Psoas muscle (tissue), 8 donors: ENCODE measurements at places on chromosomes 2 and 18. TPM values are rescaled to one million over a fixed set of nuclear protein-coding genes. Genes with fewer than 3 reads are reported as not detected.

TSPYL6 gene
- total RNA-seq, result not detected

TDRD15 gene
- total RNA-seq, result not detected

SERPINE2 gene
- 6.3 TPM for total RNA-seq

CAVIN2 gene
- total RNA-seq, result 38.7 TPM

DNA sequence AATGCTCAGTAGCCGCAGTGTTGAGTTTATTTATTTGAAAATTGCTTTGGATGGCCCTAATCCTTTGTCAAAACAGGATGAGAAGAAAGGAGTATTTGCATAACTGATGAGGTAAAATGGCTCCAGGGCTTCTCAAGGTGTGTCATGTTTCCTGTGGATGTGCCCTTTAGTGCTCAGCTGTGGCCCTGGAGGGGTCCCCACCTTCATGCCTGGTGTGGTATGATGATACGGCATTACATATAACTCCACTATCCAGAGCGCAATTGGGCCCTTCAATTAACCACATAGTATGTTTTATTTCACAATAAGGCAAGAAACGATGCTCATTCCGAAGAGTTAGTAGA lies 39.8 kb upstream of the TMEM178A start:
- H3K4me3 ChIP-seq, result no peak overlapping the region
- H3K27ac ChIP-seq, result no peak overlapping the region
- H3K27me3 ChIP-seq, result no peaks in the 10 kb centered on the region
- H3K4me1 ChIP-seq, result no peaks in the 10 kb centered on the region
- no peak for DNase-seq
- no peaks in the 10 kb centered on the region for H3K36me3 ChIP-seq

- H3K4me1 ChIP-seq, result no peaks in the 10 kb centered on the region
- H3K27ac ChIP-seq, result no peak overlapping the region
- DNase-seq, result no peak
- H3K27me3 ChIP-seq, result no peaks in the 10 kb centered on the region
- no peaks in the 10 kb centered on the region for H3K36me3 ChIP-seq
- H3K4me3 ChIP-seq, result no peak overlapping the region
Observed at GRCh38 chr2:55357927-55358326, 61.7 kb downstream of the CCDC88A start.

GRCh38 chr2:143489145-143489544 lies 359.9 kb downstream of the ARHGAP15 start:
- H3K4me1 ChIP-seq, result no peaks in the 10 kb centered on the region
- H3K27ac ChIP-seq, result no peak overlapping the region
- no peak overlapping the region for H3K4me3 ChIP-seq
- no peaks in the 10 kb centered on the region for H3K36me3 ChIP-seq
- H3K27me3 ChIP-seq, result no peaks in the 10 kb centered on the region

GRCh38 chr2:38070438-38070837 lies 5.5 kb downstream of the CYP1B1 start:
- peaks cover 26% of the 10 kb centered on the region for H3K27me3 ChIP-seq
- peaks cover 18% of the 10 kb centered on the region for H3K4me1 ChIP-seq
- peaks cover 10% of the 10 kb centered on the region for H3K36me3 ChIP-seq
- H3K4me3 ChIP-seq, result peak overlapping the region; percentile 70
- no peak for DNase-seq

- H3K4me1 ChIP-seq, result no peaks in the 10 kb centered on the region
- no peak overlapping the region for H3K4me3 ChIP-seq
- no peak overlapping the region for H3K27ac ChIP-seq
- no peaks in the 10 kb centered on the region for H3K36me3 ChIP-seq
- H3K27me3 ChIP-seq, result no peaks in the 10 kb centered on the region
- DNase-seq, result no peak
Observed at GRCh38 chr2:58923869-58924268, 682.7 kb upstream of the FANCL start.

GRCh38 chr18:26262156-26262555 lies 35.9 kb downstream of the TAF4B start:
- no peak overlapping the region for H3K27ac ChIP-seq
- H3K4me3 ChIP-seq, result no peak overlapping the region
- H3K36me3 ChIP-seq, result no peaks in the 10 kb centered on the region
- no peaks in the 10 kb centered on the region for H3K27me3 ChIP-seq

GRCh38 chr2:151033271-151034248 lies 228.1 kb downstream of the RBM43 start:
- H3K36me3 ChIP-seq, result no peaks in the 10 kb centered on the region
- H3K4me1 ChIP-seq, result no peaks in the 10 kb centered on the region
- DNase-seq, result no peak
- H3K27me3 ChIP-seq, result no peaks in the 10 kb centered on the region
- no peak overlapping the region for H3K4me3 ChIP-seq

DNA sequence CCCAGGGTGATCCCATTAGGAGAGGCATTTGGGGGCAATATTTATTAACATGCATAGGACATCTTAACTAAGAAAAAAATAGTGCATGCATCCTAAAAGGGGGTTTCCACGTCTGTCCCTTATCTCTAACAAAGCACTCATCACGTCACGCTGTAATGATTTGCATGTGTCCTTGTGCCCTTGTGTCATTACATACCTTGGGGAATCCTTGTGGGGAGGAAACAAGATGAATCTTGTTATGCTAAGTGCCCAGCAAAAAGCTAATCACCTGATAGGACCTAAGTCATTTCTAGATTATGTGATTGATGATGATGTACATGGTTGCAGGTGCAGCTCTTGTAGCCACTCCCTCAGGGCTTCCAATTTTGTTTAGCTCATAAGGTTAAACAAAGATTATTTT lies 250.9 kb downstream of the FBXO15 start:
- no peak overlapping the region for H3K27ac ChIP-seq
- H3K4me1 ChIP-seq, result no peaks in the 10 kb centered on the region
- H3K27me3 ChIP-seq, result no peaks in the 10 kb centered on the region
- no peaks in the 10 kb centered on the region for H3K36me3 ChIP-seq
- no peak overlapping the region for H3K4me3 ChIP-seq
- DNase-seq, result no peak

DNA sequence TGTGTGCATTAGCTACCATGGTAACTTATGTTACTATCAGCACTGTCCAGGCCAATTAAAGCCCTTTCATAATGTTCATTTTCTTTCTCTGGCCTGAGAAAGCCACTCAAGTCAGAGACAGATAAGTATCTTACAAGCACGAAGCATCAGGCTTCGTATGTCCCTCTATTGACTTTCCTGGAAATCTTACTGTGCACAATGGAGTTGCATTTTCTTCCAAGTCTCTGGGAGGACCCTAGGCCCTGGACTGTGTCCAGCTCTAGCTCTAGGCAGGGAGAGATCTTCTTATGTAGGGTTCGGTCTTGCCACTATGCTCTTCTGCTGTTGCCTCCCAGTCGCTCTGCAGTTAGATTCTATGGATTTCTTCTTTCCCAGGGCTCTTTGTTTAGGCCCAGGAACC lies 40.0 kb upstream of the ITGA6 start:
- no peak overlapping the region for H3K4me3 ChIP-seq
- no peak for DNase-seq
- H3K4me1 ChIP-seq, result no peaks in the 10 kb centered on the region
- H3K27me3 ChIP-seq, result no peaks in the 10 kb centered on the region

- H3K36me3 ChIP-seq, result no peaks in the 10 kb centered on the region
Observed at GRCh38 chr2:33786881-33787280, 187.8 kb upstream of the FAM98A start.

DNA sequence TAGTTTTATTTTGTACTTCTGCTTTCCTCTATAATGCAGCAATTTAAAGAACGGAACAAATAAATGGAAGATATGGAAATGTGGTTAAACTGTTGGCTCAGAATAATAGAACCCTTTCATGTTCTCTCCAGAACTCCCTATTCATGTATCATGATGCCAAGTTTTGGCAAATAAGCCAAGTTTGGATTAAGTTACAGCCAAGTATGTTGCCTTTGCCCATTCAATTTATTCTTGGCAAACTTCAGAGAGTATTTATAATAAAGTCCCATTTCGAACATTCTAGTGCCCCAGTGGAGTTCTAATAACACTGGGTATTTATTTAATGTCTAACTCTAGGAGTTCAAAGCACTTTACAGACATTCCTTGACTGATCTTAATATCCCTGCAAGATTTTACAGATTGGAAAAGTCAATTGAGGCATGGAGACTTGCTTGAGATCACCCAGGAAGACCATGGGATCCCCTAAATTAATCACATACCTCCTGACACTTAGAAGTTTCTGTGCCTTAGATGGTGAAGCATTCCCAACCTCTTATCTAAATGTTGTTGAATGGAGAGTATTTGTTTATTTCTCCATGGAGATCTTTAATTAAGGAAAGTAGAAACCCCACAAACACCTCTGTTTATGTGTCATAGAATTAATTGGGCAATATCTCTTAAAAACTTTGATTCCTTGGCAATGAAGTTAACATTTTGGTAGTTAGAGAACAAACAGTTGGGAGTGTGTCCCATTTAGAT lies 106.7 kb downstream of the ACKR3 start:
- DNase-seq, result no peak
- H3K27me3 ChIP-seq, result no peaks in the 10 kb centered on the region
- H3K27ac ChIP-seq, result no peak overlapping the region
- H3K36me3 ChIP-seq, result no peaks in the 10 kb centered on the region
- peaks cover 14% of the 10 kb centered on the region for H3K4me1 ChIP-seq
